ENCODE measurements at places on chromosomes 1 and 21.

- DNase-seq = peak; percentile 47
These were observed 55.9 kb downstream of the CAMSAP2 start for GRCh38 chr1:200794506-200795065.

DNA sequence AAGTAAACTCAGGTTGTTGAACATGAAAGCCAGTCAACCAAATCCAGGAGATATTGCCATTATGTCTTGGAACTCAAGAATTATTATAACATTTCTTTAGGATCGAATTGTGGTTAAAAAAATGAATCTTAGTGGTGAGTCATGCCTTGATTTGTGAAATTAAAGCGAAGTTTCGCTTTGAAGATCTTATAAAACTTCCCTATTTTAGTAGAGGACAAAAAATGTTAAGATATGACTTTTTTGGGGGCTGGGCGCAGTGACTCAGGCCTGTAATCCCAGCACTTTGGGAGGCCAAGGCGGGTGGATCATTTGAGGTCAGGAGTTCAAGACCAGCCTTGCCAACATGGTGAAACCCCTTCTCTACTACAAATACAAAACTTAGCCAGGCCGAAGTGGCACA lies 39.5 kb upstream of the PTBP2 start:
- no peak for DNase-seq

- DNase-seq = no peak
These were observed 25.3 kb downstream of the NFIA start for GRCh38 chr1:61107638-61108037.

DNA sequence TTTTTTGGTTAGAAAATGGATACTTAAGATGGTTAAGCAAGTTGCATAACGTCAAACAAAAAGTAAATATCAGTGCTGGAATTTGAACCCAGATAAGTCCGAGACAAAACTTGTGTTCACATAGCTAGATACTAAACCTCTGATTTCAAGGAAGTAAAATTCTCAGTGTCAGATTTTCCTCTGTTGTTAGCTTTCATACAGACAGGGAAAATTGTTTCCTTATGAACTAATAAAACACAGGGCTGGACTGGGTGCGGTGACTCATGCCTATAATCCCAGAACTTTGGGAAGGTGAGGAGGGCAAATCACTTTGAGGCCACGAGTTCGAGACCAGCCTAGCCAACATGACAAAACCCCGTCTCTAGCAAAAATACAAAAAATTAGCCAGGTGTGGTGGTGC lies 51.3 kb downstream of the PCNX2 start:
- DNase-seq = peak; percentile 60

DNA sequence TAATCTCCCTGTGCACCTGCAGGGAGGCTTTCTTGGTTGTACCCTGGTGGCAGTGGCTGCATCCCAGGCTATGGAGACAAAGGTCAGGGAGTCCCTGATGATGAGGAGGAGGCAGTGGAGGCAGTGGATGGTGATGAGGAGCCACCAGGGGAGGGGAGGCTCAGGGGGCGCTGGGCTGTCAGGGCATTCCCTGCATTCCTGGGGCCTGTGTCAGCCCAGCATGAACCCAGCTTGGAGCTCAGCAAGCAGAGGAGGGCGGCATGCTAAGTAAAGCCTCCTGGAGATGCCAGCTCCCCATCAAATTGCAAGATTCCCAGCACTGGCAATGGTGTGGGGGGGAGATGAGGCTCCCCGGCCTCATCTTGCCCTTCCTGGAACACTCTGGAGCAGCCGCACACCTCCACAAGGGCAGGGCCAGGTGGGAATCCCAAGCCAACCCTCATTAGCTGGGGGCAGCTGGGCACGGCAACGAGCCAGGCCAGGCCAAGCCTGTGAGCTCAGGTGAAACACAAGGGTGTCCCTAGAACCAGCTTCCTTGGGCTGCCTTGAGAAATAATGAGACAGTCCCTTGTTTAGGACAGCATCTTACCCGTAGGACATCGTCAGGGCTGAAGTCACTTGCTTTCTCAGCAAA lies 469.5 kb downstream of the MATN1 start:
- no peak for DNase-seq

DNA sequence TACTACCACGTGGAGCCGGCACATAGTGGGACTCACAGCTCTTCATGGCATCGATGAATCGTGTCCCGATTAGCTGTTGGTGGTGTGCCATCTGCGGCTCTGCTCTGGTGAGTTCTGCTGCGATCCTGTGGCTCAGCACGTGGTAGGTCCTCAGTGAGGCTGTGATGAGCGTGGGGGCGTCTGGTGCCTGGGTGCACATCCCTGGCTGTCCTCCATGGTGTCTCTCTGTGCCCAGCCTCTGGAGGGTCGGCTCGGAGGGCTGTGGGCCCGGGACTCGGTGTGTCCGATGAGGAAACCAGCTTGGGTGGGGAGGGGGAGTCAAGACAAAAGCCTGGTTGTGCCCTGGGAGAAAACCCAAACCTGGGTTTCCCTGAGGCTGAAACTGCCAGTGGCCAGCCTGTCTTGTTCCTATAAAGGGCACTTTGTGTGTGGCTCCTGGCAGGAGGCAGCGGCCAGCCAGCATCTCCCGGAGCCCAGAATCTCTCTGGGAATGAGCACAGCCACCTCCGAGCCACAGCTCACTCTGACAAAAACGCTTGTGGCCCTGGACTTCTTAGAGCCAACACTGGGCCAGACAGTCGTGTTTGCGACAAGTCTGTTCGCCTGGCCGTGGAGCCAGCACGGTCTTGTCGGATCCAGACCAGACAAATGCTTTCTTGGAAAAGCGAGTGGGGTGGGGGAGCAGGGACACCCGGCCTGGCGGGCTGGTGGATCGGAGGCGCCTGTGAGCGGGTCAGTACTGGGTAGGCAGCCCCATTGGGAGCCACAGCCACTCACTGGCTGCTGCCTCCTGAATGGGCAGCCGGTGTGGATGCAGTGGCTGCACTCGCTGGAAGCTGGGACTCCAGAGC lies 31.8 kb downstream of the SPSB1 start:
- DNase-seq = no peak

DNA sequence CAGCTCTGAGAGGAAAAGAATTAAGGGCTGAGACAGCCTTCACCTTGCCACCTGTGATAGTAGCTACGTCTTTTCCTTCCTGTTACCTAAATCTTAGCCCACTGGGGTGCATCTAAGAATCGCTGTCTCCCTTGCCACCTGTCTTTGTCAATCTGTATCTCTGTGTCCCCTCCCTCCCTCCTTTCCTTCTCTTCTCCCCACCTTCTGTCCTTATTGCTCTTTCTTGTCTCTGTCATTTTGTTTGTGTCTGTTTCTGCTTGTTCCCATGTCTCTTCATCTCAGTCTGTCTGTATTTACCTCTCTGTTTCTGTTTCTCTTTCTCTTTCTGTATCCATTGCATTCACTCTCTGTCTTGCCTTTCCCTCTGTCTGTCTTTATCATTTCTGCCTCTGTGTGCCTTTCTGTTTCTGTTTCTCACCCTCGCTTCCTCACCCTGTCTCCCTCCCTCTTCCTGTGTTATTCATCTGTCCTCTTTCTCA lies 30.2 kb downstream of the SLC22A15 start:
- no peak for DNase-seq

- no peak for DNase-seq
These were observed 6.1 kb downstream of the DFFB start for GRCh38 chr1:3863231-3863935.

DNA sequence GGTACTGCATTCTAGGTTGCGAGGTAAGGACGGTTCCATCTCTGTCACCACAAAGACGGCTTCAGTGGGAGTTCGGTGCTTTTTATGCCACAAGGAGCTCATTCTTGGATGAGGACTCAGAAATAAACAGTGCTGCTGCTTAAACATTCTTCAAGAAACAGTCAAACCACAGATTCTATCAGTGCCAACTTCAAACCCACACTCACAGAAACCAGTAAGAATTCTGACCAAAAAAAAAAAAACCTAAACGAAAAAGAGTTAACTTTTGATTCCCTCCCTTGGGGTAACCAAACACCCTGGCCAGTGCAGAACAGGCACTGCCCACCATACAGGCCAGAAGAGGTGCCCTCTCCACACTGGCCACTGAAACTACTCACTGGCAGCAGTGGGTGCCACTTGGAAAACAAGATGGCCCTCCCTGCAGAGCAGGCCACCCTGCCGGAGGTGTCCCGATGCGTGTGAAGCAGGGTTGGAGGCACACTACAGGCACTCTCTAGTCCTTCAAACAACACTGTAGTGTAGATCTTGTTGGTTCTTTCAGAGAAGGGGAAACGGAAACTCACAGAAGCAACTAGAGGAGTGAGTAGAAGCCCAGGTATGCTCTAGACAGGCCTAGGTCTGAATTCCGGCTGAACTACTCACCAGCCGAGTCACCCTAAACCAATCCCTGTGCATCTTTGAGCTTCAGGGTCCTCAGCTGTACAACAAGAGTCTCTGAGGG lies 87.3 kb upstream of the TLR5 start:
- DNase-seq = peak; percentile 67

GRCh38 chr1:248686815-248687214 lies 15.8 kb downstream of the OR14I1 start:
- DNase-seq = no peak

- DNase-seq = peak; percentile 45
These were observed 136.2 kb downstream of the BRINP2 start for GRCh38 chr1:177306981-177307380.

- DNase-seq = no peak
These were observed 10.7 kb downstream of the HES2 start for GRCh38 chr1:6409053-6409452.

DNA sequence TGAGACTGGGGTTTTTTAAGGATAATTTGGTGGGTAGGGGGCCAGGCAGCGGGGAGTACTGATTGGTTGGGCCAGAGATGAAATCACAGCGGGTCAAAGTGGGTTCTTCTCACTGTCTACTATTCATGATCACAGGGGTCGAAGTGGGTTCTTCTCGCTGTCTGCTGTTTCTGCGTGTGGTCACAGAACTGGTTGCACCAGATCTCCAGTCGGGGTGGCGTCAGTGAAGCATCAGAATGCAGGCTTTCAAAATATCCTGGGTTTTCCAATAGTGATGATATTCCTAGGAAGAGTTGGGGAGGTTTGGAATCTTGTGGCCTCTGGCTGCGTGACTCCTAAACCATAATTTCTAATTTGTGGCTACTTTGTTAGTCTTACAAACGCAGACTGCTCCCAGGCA lies 45.1 kb downstream of the TRPM2 start:
- no peak for DNase-seq

- no peak for DNase-seq
These were observed 236.6 kb downstream of the DYRK1A start for GRCh38 chr21:37603129-37603528.

DNA sequence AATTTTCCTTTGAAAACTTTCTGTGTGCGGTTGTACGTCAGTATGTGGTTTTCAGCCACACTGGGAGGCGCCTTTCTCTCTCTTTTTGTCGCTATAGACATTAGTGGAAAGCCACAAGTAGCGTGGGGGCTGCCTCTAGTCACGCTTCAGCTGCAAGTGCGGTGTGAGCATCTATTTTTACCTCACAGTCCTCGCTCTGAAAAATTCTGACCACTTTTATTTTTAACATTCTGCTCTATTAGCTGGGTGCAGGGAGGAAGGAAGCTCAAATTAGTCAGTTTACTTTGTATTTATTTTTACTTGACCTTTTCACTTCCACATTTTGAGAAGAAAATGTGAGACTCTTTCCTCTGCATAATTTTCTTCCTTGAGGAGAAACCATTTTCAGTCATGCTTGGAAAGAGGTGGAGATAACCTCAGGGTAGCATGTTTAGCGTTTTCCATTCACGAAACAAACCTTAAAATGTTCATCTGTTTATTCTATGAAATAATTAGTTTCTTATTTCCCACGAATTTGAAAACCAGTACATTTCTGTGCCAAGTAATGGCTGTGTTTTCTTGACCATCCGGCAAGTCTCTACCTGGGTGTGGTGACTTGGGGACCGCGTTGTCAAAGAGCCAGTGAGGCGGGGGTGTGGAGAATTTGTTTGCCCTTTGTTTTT lies 35.6 kb downstream of the ADARB1 start:
- DNase-seq = no peak

GRCh38 chr1:213176341-213176740 lies 125.3 kb downstream of the RPS6KC1 start:
- DNase-seq = no peak

GRCh38 chr1:21932127-21932526 lies 5.0 kb downstream of the HSPG2 start:
- peak; percentile 91 for DNase-seq

- no peak for DNase-seq
These were observed 377.3 kb downstream of the SIPA1L2 start for GRCh38 chr1:232252546-232253118.

DNA sequence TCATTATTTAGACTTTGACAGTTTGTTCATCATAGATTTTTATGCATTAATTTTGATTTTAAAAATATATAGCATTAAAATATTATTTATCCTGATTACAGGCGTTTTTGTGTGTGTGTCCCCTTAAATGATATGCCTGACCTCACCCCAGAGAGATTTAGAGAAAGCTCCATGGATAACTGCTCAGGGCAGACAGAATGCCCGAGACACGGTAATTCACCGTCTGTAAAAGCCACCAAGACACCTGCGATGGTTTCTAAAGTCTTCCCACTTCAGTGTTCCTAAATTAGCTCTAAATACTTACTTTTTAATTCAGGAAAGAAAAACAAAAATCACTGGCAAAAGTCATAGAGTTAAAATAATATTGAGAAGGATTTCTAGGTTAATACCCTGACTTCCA lies 350.6 kb upstream of the RUNX1 start:
- no peak for DNase-seq

GRCh38 chr1:214934045-214934444 lies 148.5 kb upstream of the KCNK2 start:
- DNase-seq = no peak

GRCh38 chr1:58780836-58781452 lies 2.9 kb downstream of the JUN start:
- DNase-seq = no peak

DNA sequence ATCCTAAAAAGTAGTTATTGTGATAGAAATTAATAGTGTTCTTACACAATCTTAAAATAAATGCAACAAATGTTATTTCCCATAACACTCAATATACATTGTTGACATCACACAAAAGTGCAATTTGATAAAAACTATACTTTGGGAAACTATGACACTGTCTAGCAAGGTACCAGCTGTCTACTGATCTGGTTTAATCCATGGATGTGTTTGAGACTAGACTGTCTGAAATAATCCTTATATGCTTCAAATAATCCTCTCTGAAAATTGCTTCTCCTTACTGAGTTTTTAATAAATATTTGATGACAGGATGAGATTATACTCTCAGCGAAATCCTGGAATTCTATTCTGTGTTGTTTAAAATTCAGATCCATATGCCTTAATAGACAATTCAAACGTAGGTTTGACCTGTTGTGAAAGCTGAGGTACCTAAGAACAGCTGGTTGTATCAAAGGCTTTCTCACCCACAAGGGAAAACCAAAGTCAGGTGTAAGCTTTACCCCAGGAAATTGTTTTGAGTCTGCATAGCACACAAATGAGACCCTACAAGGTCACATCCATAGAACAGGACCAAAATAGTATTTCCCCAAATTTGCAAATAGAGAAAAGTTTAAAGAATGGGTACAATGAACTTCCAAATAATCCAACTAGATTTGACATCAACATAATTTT lies 8.8 kb upstream of the GFI1 start:
- no peak for DNase-seq

GRCh38 chr21:37412603-37413360 lies 46.2 kb downstream of the DYRK1A start:
- DNase-seq = peak; percentile 60

GRCh38 chr21:24716281-24716918 lies 890.9 kb downstream of the MRPL39 start:
- DNase-seq = no peak

GRCh38 chr1:15680131-15680530 lies 4.0 kb upstream of the PLEKHM2 start:
- peak; percentile 82 for DNase-seq

Data from foreskin fibroblast (primary cell).